ENCODE measurements at places on chromosomes 7 and 10.

DNA sequence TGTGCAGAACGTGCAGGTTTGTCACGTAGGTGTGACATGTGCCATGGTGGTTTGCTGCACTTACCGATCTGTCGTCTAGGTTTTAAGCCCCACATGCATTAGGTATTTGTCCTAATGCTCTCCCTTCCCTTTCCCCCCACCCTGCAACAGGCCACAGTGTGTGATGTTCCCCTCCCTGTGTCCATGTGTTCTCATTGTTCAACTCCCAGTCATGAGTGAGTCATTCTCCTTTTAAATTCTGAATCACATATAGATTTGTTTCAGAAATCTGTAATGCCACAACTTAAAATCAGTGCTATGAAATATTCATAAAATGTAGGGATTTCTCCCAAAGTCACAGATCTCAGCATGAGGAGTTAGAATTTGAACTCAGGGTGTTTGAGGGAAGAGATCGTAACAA, 552.5 kb upstream of the MBL2 start:
- no peak for DNase-seq

DNA sequence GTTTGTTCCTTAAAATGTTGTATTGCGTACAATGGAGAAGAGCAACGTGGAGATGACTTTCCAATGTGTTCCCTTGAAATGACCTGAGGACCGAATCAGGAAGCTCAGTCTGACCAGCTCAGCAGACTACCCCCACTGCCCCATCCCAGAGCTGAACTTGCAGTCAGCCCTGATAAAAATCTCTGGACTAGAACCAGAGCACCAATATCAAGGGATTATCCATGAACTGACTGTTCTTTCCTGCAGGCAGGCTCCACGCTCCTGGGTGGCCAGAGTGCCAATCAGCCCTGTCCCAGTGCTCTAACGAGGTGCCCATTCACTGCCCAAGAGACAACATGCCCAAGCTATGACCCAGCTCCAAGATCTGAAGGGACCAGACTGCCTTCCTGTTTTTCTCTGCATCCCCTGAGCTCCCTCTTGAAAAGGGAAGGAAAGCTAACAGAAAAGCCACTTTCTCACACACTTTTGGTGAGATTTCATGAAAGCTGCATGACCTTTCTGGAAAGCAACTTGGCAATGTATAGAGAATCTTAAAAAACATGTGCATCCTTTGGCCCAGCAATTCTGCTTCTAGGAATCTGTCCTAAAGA, 130.2 kb downstream of the KCNMA1 start:
- DNase-seq: no peak

DNA sequence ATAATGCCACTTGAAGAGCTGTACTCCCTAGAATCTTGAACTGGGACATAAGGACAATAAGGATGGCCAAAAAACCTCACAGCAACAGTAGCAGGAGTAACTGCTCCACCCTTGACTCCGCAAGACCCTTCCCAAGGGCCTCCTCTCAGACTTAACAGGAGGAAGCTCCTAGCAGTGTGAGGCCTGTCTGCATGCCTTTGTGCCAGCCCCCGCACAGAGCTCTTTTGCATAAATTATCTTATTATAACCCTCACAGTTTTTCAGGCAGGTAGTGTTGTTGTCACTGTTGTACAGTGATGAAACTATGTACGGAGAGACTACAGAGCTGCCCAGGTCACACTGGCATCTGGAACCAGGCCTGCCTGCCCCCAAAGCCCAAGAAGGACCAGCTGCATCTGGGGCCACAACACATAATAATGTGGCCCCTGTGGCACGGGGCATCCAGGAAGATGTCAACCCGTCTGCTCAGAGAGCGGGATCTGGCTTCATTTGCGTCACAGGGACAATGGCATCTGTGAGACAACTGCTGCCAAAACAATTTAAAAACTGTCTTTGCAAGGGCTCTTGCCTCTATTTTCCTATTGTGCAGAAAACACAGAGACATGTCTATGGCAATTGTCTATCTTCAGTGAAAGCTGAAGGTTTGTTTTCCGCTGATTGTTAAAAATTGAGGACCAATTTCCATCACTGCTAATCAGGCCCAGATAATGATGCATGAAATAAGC, 249.3 kb upstream of the GRB10 start:
- no peak for DNase-seq

DNA sequence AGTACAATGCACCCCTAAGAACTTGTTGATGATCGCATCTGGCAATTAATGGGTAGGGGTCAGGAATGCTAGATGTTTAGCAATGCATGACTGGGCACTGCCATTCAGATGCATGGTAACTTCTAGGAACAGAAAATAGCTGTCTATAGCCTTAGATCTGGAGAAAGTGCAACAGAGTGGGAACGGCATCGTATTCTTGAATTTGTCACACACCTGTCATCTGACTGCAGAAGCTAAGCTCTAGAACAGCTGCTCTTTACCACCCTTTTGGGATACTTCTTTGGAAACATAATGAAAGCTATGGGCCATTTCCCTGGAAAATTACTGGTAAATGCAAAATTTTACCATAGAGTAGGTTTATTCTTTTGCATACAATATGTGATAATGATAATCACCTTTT, 118.1 kb downstream of the SLC25A13 start:
- DNase-seq: no peak

- no peak for DNase-seq
Measured at GRCh38 chr7:24911213-24911603, 68.8 kb downstream of the OSBPL3 start.

GRCh38 chr10:74963549-74963948, 137.1 kb downstream of the KAT6B start:
- DNase-seq: no peak

- DNase-seq: no peak
Measured at GRCh38 chr10:24382979-24383663, 174.2 kb downstream of the KIAA1217 start.

DNA sequence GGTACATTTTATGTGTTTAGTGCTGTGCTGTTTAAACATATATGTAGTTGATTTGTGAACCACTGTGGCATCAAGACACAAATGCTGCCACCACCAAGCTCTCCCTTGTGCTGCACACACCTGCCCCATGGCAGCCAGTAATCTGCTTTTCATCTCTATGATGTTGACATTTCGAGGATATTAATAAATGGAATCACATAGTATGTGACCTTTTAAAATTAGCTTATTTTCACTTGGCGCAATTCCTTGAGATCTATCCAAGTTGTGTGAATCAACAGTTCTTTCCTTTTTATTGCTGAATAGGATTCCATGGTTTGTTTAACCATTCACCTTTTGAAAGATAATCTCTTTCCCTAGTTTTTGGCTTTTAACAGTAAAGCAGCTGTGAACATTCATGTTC, 73.1 kb downstream of the BMPR1A start:
- DNase-seq: no peak

- no peak for DNase-seq
Measured at GRCh38 chr10:87973635-87974034, 110.2 kb downstream of the PTEN start.

- peak; percentile 65 for DNase-seq
Measured at GRCh38 chr10:102775935-102776669, 32.4 kb downstream of the WBP1L start.

GRCh38 chr7:17061443-17061842, 179.7 kb upstream of the AGR3 start:
- no peak for DNase-seq

DNA sequence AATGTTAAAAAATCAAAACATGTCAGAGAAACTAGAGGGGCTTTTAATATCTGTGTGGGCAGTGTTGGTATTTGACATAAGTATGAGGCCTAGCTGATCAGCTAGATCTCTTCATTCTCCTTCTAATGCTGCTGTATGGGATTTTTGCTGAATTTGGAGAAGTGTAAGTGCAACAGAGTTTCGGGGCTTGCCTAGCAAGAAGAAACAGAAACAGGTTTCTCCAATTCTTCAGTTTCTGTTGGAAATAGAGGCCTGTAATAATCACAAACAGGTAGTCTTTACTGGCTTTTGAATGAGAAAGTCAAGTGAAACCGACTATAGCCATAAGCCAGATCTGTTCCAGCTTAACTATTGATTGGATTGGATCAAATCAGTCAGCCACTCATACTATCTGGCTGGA, 96.4 kb upstream of the PCLO start:
- DNase-seq: no peak

DNA sequence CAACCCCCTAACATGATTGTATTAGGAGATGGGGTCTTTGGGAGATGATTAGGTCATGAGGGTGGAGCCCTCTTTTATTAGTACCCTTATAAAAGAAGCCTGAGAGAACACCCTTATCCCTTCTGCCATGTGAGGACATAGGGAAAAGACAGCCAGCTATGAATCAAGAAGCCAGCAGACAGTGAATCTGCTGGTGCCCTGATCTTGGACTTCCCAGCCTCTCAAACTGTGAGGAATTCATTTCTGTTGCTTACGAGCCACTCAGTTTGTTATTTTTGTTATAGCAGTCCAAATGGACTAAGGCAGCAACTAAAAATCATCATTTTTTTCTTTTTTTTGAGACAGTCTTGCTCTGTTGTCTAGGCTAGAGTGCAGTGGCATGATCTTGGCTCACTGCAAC, 59.8 kb downstream of the SLC18A2 start:
- DNase-seq: no peak

DNA sequence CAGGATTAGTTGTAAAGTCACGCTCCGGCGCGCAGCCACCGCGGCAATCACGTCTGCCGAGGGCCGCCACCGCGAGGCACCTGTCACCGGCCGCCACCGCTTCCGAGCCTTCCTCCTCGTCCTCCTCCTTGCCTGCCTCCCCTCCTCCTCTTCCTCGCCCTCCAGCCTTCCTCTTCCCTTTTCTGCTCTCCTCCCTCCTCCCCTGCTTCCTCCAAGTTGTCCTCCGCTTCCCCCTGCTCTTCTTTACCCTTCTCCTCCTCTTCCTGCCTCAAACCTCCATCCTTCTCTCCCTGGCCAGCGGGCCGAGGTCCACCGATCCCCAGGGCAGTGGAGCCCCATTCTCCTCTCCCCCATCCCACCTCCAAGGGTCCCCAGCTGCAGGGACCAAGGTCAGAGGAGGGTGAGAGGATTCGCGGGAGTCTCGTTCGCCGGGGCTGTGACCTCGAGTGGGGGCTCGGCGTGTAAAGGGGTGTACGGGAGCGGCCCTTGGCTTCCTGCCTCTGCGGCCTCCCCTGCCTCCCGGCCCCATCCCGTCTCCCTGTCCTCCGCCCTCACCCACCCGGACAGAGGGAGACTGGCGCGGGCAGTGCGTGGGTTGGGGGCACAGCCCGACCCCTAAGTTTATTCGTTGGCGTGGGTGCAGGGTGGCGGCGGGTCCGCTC, 89.5 kb upstream of the PAX2 start:
- no peak for DNase-seq

DNA sequence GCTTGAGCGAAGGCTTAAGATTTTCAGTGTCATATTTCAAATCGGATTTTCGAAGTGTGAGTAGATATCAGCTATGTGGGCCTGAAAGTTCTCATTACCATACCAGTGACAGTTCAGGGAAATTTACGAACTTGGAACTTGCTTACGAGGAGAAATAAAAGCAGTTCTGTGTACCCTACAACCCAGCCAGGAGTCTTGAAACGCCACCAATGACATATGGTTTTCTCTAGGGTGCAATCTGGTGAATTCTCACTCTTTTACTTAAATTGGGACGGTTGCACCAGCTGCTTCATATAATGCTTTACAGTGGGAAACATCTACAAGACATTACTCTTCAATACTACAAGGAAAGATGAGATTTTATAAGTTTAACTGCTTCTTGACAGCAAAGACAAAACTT, 253.6 kb upstream of the FOXK1 start:
- no peak for DNase-seq

GRCh38 chr7:76020031-76020714, 25.8 kb upstream of the TMEM120A start:
- no peak for DNase-seq

DNA sequence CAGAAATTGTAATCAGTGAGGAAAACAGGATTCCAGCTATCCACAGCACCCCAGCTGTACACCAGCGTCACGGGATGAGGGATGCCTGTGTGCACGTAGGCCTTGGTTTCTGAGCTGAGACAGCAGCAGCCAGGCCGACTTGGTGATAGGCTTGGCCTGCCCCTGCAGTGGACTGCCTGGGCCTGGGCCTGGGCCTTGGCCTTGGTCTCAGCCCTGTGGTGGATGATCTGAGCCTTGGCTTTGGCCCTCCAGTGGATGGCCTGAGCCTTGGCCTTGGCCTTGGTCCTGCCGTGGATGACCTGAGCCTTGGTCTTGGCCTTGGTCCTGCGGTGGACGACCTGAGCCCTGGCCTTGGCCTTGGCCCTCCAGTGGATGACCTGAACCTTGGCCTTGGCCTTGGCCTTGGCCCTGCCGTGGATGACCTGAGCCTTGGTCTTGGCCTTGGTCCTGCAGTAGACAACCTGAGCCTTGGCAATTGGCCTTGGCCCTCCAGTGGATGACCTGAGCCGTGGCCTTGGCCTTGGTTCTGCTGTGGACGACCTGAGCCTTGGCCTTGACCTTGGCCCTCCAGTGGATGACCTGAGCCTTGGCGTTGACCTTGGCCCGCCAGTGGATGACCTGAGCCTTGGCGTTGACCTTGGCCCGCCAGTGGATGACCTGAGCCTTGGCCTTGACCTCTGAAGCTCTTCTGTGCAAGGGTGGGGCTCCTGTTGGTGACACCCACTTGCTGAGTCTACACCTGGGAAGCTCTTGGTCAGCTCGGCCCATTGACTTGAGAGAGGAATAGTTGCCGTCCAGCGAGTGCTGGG, 93.8 kb downstream of the CUX1 start:
- no peak for DNase-seq

- DNase-seq: no peak
Measured at GRCh38 chr10:132729810-132730572, 56.0 kb downstream of the NKX6-2 start.

- no peak for DNase-seq
Measured at GRCh38 chr7:74625446-74625845, 32.1 kb upstream of the GTF2I start.
